Upper lobe of left lung (tissue), 6 donors: ENCODE measurements at places on chromosomes 12 and 14.

DNA sequence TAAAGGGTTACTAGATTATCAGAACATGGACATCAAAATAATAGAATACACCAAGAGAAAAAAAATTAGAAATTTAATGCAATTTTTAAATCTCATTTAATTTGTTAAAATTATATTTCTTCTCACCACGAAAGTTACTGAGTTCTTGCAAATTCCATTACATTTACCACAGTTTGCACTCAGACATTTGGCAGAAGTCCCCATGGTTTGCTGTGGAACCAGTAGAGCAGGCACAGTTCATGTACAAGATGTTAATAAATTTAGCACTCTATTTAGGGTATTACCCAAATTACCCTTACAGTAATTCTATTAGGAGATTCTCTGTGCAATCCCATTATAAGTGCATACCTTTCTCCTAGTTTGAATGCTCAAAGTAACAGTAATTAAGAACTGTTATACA, 9.7 kb downstream of the SCN8A start:
- no peak for DNase-seq

DNA sequence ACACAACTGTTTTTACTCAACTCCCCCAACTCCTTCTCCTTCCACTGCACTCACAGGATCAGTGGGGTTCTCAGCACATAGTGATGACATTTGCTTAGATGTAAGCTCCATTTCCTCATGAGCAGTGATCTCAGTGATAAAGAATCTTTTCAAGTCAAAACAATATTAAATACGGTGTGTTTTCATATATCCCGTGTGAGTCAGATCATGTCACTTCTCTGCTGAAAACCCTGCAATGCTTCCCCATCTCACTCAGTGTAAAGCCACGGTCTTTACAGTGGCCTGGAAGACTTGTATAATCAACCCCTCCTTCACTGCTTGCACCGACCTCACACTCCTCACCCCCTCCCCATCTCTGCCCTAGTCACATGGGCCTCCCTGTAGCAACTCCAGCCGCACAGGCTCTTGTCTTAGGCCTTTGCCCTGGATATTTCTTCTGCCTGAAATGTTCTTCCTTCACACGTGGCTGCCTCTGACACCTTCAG, 149.7 kb upstream of the ARHGAP5 start:
- no peak for DNase-seq

GRCh38 chr12:31715283-31715825, 13.5 kb downstream of the AMN1 start:
- no peak for DNase-seq

DNA sequence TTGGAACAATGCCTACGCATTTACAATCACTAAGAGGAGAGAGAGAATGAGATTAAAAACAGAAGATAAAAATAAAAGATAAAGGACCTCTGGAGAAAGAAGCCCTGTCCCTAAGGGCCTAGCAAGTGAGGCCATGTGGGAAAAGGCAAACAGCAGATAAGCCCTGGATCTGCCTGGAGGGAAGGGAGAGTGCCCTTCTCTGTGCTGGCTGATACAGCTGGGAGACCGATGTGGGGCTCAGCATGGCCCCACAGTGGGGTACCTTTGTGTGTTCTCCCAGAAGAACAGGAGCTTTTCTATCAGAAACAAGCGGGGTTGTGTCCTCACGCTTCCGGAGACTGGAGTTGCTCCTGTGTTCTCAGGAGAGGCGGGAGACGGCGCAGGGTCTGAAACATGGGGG, 59.9 kb downstream of the TMCC3 start:
- DNase-seq = no peak

- DNase-seq = no peak
These were observed 96.5 kb downstream of the ARMH4 start for GRCh38 chr14:58055497-58056010.

GRCh38 chr12:44627387-44628166, 248.5 kb downstream of the NELL2 start:
- DNase-seq = no peak

- peak; percentile 94 for DNase-seq
These were observed at the start of gene CCDC77 for GRCh38 chr12:401235-402028. Gene CCDC77 (plus strand): TSS chr12:401644. CDS start chr12:409384, 7,740 bp downstream.

DNA sequence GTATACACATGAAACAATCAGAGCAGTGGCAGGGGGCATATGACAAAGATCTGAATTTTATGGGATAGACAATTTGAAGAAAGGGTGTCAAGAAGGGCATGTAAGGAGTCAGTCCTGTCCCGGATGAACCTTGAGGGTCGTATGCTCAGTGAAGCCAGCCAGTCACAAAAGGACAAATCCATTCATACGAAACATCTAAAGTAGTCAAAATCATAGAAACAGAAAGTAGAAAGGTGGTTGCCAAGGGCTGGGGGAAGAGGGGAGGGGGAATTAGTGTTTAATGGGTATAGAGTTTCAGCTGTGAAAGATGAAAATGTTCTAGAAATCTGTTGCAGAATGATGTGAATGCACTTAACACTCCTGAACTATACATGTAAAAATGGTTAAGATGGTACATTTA, 157.5 kb downstream of the TGFB3 start:
- no peak for DNase-seq

DNA sequence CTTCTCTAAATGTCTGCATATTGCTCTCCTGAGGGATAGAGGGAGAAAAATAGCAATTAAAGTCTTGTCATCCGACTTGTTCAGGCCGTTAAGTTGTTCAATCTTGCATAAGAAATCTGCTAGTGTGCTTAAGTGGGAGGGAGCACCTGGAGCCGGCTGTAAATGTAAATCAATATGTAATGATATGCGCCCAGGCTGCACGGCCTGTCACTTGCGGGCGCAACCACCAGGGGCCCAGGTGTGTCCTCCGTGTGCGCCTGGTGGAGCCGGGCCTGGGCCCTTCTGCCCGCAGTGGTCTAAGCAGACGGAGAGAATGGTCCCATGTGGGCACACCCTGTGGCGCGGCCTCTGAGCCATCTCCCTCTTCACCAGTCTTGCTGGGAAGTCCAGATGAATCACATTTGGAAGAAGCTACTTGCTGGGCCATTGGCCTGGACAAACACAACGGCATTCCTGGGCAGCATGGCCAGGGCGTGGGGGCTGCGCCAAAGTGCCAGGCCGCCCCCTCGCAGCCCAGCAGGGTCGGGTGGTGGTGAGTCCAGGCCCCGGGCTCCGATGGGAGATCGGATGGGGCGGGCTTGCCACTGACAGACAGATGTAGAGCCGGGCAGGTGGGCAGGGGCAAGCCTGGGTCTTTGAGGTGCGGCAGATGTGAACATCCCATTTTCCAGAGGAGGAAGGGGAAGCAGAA, 193.3 kb upstream of the C14orf180 start:
- DNase-seq = peak; percentile 81

DNA sequence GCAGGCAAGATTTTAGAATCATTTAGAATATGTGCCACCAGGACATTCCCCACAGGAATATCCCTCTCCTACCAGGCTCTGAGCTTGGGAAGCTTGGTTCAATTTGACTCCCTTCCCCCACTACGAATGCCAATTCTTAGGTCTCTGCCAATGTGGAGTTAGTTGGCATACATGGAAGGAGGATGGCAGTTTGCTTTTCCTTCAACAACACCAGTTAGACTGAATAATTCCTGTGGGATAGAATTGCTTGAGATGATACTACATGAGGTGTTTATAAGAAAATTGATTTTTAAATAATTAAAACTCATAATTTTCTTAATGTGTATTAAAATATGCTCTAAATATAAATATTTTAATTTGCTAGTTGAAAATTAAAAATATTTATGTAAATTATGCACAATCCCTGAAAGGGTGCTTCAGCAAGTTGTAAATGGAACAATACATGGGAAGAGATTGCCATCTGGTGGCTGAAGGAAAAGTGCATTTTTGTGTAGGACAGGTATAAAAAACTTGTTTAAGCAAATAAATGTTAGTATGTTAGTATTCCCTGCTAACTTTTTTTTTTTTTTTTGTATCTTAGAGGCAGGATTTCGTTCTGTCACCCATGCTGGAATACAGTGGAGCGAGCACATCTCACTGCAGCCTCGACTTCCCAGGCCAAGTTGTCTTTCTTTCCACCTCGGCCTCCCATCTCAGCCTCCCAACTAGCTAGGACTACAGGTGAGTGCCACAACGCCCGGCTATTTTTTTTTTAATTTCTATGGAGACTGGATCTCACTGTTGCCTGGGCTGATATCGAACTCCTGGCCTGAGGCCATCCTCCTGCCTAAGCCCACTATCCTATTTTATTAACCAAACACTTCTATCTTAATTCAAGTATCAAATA, 25.8 kb upstream of the STRAP start:
- no peak for DNase-seq

DNA sequence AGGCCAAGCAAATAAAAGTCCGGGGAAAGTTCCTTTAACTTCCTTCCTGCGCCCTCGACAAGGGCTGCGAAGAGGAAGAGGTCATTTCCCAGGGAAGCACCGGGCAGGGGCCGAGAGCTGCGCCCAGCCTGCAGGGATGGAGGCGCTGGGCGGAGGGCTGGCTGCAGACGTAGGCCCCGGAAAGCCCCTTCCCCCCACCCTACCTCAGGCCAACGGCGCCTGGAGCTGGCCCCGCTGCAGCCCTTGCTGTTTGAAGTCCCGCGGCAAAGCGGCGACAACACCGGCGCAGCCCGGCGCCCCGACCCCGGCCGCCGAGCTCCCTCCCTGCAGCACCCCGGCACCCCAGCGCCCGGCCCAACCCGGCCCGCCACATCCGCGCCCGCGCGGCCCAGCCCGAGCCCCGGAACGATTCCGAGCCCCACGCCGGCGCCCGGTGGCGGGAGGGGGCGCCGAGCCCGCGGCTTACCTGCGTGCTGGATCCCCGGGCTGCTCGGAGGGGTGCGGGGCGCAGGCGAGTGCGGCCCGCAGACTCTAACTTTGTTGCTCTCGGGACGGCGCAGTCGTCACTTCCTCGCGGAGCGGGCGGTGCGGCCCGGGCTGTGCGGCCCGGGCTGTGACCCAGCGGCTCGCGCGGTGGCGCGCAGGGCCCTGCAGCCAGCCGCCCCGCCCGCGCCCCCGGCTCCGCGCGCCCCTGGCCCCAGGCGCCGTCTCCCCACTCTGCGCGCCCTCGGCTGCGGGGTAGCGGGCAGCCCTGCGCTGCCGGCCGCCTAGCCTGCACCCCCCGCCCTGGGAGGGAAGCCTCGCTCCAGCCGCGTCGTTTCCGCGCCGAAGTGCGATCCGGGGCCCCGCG, 64.8 kb upstream of the PTGR2 start:
- peak; percentile 73 for DNase-seq

GRCh38 chr12:78562368-78563205, 302.0 kb upstream of the SYT1 start:
- no peak for DNase-seq

DNA sequence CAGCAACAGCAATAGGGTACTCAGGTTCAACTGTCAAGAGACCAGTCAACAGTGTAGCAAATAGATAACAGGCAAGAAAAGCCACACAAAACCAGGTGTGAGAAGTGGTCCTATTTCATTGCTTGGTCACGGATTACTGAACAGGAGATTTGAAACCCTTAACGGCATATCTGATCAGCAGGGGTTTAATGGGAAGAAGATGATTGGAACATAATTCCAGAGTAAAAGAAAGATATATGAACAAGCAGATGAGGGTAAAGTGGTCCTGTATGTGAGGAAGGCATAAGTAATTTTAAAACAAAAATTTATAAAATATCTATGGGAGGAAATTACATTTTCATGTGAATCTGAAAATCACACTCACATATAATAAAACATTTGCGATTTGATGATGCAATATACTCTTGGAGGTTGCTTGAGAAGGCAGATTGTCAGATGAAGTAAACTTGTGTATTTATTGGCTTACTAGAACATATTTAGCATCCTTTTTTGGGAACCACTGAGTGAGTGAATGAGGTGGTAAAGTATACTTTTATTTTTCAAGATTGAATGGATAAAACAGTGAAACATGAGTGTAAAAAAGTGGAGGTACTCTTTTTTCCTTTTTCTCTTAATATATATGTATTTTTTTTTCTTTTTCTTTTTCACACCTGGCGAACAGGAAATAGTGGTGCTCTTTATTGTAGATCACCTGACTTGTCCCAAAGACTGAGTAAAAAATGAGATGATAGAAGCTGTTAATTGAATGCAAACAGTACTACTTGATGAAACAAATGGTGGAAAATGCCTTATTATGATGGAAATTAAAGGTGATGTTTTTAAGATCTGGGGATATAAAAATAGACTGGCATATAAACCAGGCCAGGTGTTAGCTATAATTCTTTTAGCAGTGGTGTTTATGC, 21.6 kb upstream of the SDR39U1 start:
- no peak for DNase-seq

DNA sequence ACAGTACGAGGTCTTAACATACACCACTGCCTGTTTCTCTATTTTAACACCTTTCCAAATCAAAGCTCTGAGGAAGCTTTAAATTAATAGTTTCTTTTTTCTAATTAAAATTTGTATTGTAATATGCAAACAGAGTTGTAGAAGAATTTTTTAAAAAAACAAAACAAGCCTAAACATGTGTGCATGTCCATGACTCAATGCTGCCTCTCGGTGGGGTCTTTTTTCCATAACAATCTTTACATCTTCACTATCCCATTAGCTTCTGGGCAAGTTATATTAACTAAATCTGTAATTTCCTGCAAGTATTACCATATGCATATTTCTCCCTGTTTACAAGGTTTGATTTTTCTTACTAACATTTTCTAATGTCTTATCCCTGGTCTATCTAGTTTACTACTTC, 143.9 kb upstream of the NAV3 start:
- DNase-seq = no peak

- DNase-seq = no peak
These were observed 34.1 kb downstream of the ERGIC2 start for GRCh38 chr12:29346769-29347421.

DNA sequence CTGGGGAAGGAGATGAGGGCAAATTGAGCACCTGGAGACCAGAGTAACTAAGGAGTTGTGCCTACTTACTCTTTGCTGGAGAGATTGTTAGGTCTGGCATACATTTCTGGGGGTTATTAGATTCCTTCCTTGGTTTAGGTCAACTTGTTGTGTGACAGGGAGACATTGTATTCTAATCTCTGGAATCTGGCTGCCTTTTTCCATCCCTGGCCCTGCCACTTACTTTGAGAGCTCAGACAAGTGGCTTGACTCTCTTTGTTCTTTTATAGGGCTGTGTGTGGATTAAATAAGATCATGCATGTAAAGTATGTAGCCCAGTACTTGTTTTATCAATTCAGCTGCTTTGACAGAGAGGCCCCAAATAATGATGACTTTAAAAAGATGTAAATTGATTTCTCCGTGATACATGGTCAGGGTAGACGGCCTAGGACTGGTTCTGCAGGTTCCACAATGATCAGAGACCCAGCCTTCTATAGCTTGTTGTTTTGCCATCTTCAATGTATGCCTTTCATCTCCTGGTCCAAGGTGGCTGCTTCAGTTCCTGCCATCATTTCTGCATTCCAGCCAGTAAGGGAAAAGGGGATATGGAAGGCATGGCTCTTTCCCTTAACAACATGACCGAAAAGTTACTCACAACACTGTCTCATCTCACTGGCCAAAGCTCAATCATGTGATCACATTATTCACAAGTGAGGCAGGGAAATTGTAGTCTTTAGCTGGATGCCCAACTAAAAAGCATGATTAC, 72.6 kb downstream of the CHST11 start:
- DNase-seq = no peak
